RCC 7860 (cell line): ENCODE measurements at places on chromosomes 7 and 10.

GRCh38 chr10:29950391-29950790 lies 109.0 kb downstream of the JCAD start:
- no peak for DNase-seq

DNA sequence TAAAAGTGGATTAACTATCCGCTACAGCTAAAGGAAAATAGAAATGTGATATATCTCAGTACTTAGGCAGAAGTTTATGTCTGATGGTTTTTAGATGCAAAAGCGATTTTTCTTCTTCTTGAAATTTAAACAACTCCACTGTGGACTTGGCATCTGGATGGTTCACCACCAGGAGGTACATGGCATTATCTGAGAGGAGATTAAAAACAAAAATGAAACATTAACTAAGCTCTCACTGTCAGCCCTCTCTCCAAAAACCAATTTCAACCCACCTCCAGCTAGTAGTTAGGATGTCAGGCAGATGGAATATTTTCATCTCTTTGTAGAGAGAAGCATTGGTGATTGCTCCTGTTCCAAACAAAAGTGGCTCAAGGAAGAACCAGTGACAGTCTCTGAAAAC lies 12.9 kb downstream of the PON1 start:
- DNase-seq, result no peak

DNA sequence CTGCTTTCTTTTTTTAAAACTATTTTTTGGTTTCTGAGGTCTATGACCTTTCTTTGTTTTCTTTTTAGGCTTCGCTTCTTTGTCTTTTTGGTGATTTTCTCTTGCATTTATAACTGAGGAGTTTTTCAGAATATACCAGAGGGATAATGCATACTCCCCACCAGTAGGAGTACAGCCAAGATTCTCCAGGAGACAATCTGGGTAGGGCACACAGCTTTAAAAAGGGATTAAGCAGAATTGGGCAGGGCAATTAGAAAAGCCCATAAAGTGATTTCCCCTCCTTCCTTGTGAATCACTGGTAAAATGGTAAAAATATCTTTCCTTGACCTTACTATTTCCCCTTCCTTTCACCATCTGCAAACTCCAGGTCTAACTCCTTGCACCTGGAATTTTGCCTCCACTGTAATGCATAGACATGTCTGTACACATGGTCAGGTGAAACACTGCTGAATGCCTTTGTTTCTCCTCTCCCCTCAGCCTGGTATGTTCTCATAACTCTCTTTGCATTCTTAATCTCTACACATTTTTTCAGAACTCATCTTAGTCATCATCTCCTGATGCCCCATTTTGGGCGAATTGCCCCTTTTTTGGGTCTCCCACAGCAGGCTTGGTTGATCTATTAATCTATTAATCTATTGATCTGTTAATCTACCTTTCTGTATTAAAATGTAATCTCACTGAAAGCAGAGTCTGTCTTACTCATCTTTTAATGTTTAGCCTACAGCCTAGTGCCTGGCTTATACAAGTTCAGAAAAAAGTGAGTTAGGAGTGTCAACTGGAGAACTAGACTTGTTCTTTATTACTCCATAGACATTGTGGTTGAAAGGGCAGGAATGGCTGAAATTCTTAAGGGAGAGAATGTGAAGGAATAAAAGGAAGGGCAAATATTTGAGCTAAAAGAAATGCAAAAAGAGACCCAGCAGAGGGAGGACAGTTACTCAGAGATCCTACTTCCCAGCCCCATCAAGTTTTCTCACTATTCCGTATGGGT lies 64.6 kb downstream of the MDFIC start:
- DNase-seq, result peak; percentile 48

DNA sequence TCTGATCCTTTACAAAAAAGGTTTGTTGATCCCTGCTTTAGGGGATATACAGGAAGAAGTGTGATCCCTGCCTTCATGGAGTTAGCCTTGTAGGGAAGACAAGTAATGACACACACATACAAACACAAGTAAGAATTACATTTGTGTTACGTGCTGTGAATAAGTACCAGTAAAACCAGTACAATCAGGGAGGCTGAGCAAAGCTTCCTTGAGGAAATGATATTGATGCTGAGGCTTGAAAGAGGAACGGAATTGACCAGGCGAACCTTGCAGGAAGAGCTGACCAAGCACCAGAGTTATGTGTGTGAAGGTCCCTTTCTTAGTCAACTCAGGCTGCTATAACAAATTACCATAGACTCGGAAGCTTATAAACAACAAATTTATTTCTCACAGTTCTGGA lies 83.6 kb upstream of the CACUL1 start:
- DNase-seq, result no peak

GRCh38 chr10:47378606-47379444 lies 5.3 kb downstream of the ZNF488 start:
- DNase-seq, result no peak

DNA sequence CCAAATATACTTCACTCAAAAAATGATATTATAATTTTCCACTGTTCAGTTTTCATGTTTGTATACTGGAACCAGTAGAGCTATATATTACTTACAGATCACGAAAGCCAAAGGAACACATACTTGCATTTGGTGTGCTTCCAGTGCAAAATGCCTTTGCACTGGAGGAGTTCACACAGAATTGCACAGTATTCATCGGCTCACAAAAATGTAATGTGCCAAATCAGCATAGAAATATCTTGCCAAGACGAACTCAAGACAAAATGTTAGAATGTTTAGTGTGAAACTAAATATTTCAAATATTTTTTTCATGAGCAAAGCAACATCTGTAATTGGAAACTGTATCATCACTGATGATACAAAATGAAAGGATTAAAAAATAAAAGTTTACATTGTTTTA lies 646.2 kb upstream of the SEMA3D start:
- DNase-seq, result no peak

DNA sequence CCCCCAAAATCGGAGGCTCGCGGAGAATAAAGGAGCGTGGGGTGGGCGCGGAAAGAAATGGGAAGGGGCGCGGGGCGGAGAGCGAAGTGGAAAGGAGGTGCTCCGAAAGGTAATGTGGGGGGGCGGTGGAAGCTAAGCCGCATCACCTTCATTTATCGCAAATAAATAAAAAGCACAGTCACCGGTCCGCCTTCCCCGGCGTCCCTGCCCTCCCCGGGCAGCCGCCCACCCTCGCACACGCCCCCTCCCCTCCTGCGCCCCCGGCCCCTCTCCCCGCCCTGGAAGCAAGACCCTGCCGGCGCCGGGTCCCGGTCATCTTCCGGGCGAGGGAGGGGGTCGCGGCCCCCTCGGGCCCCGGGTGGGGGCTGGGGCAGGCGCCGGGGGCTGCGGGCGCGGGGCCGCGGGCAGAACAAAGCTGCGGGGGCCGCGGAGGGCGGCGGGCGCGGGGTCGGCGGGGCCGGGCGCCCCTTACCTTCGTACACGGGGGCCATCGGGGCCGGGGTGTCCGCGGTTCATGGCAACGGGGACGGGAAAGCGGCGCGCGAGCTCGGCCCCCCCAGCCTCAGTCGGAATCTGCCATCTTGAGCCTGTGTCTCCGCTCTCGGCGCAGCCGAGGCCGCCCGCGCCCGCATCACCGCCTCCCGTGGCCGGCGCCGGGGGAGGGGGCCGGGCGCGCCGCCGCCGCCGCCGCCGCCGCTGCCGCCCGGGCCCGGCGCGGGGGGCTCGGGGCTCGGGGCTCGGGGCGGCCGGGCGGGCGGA lies 486 bp downstream of the HIPK2 start:
- DNase-seq, result no peak

DNA sequence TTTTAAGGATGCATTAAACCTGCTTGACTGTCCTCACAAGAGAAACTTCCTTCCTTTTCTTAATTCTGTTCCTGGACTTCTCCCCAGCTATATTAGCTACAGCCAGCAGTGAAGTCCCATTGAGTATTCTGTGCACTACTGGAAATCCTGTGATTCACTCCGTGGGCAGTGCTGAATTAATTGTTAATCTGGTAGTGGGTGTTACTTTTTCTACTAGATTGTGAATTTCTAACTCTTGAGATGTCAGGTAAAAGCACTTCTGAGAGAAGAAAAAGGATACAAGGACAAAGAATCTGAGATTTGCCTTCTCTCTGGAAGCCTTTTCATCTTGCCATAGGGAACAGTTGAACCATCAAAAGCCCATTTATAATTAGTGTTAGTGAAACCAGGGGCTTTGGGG lies 33.9 kb downstream of the CYCS start:
- no peak for DNase-seq

GRCh38 chr7:144057954-144058353 lies 9.2 kb downstream of the OR2A5 start:
- DNase-seq, result peak; percentile 72
